ENCODE measurements at places on chromosomes 4 and X.

- no peak for DNase-seq
Measured at GRCh38 chr4:39542611-39543012, 15.4 kb upstream of the UGDH start.

GRCh38 chr4:6878451-6879059, 31.1 kb upstream of the TBC1D14 start:
- DNase-seq, result no peak

DNA sequence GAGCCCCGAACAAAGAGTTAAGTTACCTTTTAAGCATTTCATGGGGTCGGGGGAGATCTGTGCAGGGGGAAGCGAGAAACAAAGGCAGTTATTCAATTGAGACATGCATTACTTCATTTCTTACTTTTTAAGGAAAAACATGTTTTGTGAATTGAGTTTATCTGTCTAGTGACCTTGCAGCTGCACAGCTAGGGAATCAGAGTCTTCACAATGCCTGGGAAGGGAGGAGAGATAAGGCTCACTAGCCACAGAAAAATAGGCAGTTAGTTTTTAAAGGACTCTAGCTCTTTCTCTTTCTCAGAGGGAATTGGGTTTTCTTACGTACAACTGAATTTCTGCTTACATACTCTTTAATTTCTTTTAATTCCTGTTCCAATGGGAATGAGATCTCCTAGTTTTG, 26.2 kb upstream of the ZBTB33 start:
- DNase-seq, result no peak

- no peak for DNase-seq
Measured at GRCh38 chr4:122920473-122920872, 1.9 kb downstream of the NUDT6 start.

GRCh38 chr4:71009890-71010588, 16.6 kb downstream of the DCK start:
- no peak for DNase-seq

DNA sequence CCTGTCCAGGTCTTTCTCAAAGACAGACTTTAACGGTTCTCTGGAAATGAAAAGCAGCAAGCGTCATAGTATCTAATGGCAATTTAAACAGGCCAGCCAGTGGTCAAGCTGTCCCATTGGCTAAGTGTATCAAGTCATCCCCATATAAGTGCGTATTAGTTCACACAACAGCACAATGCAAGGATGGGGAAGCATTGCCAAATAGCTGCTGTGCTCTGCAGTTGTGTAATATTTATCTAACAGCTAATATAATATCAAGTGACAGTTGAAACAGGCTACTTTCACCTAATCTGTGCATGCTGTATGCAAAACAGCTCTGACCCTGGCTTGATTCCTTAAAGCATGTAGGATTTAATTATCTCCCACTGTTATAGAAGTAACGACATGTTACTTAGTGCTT, 134.8 kb upstream of the PPARGC1A start:
- no peak for DNase-seq

GRCh38 chr4:57303012-57303751, 193.0 kb upstream of the IGFBP7 start:
- no peak for DNase-seq

DNA sequence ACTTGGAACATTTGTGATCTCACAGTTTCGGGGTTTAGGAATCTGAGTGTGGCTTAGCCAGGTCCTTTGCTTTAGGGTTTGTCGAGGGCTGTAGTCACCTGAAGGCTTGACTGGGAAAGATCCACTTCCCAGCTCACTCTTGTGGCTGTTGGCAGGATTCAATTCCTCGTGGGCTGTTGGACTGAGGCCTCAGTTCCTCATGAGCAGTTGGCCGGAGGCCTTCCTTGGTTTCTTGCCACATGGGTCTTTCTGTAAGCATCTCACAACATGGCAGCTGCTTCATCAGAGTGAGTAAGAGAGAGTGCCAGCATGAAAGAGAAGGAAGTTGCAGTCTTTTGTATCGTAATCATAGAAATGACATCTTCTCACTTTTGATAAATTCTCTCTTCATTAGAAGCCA, 11.1 kb downstream of the TXLNG start:
- no peak for DNase-seq

DNA sequence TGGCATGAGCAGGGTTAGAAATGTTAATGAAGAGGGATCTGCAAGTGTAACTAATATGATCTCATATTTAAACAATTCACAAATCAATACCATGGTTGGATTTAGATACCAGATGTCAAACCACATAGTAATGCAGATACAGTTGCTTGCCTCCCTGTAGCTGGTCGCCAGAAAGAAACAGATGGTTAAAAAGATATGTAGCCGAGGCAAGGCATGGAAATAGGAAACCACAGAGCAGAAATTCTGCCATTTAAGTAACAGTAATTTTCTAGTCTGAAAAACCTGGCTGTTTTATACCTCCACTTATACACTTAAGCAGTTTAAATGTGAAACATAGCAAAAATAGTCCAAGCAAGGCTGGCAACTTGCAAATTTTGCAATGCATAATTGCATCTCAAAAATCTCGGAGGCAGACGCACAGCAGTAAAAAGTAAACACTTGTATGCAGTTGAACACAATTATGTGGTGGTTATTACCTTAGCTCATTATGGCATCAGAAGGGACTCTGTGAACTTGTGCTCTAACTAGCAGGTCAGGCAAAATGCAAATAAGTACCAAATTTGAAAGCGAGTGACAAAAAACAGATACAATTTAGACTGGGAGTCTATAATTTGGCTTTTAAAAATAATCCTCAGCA, 126.8 kb downstream of the NAA11 start:
- no peak for DNase-seq

DNA sequence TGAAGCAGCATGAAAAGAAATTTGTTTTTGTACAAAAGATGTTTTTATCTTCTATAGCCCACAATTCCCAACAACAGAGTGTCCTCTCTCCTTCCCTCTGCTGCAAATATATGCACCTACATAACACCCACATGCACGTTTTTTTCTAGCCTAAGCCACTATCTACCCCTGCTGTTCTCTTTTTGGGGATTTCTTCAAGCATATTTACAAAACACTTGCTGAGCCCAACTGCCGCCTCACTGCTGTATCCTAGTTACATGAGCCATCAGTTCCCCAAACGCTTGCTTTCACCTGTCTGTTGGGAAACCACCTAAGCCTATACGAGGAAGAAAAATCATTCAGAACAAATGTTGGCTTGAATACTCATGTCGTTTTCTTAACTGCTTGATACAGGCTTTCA, 127.2 kb downstream of the CHRNA9 start:
- no peak for DNase-seq

DNA sequence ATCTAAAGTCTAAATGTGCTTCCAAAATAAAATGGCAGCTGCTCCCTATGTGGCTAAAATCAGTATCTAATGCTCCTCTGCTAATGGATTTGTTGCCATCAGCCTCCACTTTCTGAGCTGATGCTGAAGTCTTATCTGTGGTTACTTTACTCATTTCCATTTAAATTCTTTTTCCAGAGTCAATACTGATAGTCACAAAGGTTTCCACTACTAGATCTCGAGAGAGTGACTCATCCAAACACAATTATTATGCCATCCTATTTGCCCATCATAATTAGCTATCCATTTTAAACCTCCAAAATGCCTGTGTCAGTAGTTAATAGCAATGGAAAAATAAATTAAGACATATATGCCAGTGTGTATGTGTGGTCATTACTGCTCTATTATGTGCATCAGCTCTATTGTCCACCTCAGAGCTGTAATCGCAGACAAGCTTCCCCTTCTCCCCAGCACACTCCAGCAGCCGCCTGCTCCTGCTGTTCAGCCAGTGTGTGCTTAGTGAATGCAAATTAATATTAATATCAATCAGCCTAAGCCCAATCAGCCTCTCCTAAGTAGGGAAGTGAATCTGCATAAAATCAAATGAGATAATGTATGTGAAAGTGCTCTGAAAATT, 199.8 kb upstream of the ZIC3 start:
- DNase-seq, result no peak

- DNase-seq, result no peak
Measured at GRCh38 chr4:140302151-140302859, 71.1 kb upstream of the SCOC start.

GRCh38 chrX:26071618-26072017, 66.5 kb upstream of the MAGEB18 start:
- no peak for DNase-seq

GRCh38 chr4:110198049-110198434, 373 bp downstream of the ELOVL6 start:
- DNase-seq, result peak; percentile 49
